ENCODE measurements at places on chromosomes 1 and 21.

DNA sequence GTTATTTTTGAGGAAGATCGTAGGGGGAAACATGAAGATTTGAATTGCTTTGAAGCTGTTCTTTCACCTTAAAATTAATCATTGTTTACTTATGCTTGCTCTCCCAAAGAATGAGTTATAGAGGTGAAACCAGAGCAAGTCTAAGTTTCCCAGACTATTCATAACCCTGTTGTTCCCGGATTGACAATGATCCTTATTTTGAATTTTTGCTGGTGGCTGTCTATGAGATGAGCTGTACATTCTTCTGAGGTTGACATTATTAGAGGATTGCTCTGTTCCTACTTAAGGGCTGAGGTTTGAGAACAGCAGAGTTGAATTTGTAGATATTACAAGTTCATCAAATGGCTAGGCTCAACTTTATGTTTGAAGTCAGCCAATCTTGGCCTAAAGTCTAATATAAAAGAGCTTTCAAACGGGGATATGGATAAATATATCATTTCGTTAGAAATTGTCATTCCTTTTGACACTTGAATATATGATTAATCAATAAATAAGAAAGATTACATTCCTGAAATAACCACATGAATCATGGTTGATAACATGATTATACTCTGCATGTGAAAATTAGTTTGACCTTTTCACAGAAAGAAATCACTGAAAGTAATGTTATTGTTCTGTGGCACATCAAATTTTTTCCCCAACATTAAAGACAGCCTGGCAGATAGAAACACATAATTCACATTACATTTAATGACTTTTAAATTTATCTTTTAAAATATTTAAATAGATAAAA lies 19.1 kb upstream of the PDE4B start:
- DNase-seq, result no peak

DNA sequence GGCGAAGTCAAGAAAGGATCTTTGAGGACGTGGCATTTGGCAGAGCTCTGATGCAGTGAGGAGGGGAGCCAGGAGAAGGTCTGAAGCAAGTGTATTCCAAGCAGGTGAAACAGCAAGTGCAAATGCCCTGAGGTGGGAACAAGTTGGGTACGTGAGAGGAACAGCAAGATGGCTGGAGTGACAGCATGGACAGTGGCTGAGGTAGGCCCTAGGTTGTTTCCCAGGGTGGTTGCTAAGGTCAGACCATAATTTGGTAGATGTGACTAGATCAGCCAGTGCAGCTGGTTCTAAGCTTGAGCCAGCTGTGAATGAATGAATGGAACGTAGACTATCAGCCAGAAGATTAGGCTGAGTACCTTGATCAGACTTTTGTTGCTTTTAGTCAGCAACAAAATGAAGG lies 37.5 kb upstream of the JUN start:
- no peak for DNase-seq

- DNase-seq, result no peak
These were observed 36.0 kb downstream of the LACTBL1 start for GRCh38 chr1:22936681-22937080.

- DNase-seq, result no peak
These were observed 59.3 kb upstream of the B3GALNT2 start for GRCh38 chr1:235563513-235564061.

DNA sequence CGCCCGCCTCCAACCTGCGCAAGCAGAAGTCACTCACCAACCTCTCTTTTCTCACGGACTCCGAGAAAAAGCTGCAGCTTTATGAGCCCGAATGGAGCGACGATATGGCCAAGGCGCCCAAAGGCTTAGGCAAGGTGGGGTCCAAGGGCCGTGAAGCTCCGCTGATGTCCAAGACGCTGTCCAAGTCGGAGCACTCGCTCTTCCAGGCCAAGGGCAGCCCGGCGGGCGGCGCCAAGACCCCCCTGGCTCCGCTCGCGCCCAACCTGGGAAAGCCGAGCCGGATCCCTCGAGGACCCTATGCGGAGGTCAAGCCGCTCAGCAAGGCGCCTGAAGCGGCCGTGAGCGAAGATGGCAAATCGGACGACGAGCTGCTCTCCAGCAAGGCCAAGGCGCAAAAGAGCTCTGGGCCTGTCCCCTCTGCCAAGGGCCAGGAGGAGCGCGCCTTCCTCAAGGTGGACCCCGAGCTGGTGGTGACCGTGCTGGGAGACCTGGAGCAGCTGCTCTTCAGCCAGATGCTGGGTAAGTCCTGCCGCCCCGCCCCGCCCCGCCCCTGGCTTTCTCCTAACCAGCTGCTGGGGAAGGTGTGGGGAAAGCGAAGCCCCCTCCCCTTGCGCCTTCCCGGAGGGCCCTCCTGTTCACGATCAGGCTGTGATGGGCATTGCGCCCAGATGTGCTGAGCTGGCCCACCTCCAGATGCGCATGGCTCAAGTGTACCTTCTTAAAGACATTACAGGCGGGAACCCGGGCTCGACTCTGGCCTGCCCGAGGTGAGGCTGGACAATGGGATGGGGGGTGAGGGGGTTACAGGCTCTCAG lies 110.2 kb downstream of the NAV1 start:
- DNase-seq, result peak; percentile 83

DNA sequence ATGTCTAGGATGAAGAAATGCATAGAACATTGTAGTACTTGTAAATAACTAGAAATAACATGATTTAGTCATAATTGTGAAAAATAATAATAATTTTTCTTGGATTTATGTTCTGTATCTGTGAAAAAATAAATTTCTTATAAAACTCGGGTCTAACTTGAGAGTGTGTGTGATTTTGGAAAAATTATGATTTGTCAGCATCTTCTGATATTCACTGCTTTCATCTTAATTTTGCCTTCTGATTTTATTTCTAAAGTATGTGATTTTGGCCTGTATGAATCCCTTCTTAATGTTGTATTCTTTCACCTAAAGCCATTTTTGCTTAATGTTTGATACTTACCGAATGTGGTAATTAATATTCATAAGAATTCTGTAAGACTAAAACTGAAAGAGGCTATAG lies 14.3 kb downstream of the IFI44 start:
- no peak for DNase-seq
